NCI-H1694 treated with DMSO at 0.1 percent for 48 hours (cell line): ENCODE measurements at places on chromosomes 3 and 15.

- no peak for DNase-seq
These were observed 32.3 kb upstream of the DUT start for GRCh38 chr15:48298914-48299313.

GRCh38 chr3:51386159-51386851, 1.2 kb downstream of the MANF start:
- DNase-seq: no peak

GRCh38 chr3:27322634-27323033, 46.5 kb downstream of the NEK10 start:
- no peak for DNase-seq

- DNase-seq: no peak
These were observed 2.2 kb upstream of the CD86 start for GRCh38 chr3:122052968-122053367.

DNA sequence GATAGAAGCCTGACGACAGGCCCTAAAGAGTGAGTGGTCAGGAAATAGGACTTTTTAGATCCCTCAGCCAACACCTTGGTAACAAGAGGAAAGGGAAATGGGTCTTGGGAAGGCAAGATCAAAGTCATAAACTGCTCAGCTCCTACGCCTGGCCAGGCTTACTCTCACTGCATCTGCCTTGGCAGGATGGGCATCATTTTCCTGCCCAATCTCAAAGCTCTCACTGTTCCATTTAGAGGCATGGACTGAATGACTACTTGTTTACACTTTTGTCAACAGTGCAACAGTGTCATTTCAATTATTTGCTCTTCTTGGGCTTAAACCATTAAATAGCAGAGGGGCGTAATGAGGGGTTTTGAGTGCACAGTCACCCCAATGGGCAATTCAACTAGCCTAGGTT, 808.7 kb downstream of the GRM7 start:
- no peak for DNase-seq

DNA sequence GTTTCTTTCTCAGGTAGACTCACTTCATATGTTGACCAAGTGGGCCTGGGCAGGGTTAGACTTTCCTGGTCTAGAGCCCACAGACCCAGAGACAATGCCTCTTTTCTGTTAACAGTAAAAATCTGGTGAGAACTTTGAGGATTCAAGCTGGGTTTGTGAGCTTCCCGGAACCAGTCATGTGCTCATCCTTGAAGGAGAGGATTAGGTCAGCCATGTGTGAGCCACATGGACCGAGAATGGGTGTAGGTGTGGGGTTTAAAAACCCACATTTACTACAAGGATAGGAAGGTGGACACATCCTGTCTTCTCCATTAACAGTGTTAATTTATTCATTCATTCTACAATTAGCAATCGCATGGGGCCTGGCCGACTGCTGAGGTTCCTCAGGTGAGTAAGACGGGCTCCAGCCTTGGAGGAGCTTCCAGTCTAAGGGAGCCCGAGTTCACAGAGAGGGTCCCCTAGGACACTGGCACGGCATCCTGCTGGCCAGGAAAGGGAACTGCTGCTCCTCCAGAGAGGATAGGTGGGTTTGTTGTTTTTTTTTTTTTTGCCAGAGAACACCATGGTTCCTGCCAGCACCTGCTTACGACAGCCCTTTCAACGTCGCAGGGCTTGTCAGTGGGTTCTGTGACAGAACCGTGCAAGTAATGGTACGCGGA, 69.0 kb downstream of the SQOR start:
- no peak for DNase-seq

DNA sequence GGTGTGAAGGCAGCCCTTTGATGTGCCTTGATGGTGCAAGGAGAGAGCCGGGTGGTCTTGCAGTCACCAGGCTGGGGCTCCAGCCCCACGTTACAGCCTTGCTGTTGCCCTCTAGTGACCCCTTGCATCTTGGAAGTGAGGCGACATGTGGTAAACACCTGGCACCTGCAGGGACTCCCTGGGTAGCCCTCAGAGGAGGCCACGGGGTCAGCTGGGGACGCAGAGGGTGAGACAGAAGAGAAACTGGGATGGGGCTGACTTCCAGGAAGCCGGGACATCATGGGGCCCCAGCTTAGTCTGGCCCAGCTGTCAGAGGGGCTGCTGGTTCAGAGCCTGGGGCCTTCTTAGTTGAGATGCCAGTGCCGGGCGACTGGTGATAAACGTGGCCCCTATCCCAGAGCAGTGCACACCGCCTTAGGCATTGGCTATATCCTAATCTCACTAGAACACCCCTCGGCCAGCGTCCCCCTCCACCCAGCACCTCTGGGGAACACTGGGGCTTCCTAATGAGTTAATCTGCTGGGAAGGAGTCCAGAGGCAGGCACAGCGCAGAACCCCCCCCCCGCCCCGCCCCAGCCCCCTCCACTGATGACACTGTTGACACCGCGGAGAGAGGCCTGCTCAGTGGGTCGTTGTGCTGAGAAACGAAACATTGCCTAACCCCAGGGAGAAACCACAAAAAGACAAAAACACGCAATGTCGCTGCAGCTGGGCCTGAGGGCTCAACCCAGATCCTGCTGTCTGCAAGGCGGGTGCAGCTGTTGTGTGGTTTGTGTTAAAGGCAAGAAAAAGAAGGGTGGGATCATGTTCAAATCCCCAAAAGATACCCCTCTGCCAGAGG, 60.5 kb upstream of the KLF13 start:
- DNase-seq: no peak

DNA sequence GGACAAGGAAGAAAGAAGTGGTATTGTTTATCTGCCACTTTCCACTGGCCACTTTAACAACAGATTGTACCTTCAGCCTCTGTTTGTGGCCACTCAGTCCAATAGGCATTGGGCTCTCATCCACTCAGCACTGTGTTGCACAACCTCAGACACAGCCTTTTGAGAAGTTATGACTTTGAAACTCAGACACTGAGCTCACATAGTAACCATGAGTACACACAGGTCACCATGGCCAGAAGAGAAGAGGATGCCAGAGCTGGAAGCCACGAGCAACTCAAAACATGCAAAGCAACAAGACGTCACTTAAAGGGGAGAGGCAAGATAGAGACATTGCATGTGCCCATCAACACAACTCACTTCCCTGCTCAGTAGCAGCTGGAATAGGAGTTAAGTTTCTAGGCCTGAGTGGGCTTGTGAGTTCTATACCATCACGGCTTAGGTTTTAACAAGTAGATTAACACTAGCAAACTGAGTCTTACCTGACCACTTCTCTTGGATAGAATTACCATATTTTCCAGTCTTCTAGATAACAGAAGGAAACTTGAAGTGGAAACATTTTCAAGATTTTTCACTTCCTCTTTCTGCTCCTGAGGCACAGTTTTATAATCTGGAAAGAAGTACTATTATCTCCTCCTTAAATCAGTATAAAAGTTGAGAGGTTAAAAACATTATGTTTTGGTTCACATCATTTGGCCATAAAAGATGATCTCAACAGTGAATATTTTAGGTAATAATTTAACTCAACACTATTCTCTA, 103.5 kb downstream of the IMPG2 start:
- no peak for DNase-seq

- DNase-seq: no peak
These were observed 151.5 kb upstream of the BFSP2 start for GRCh38 chr3:133248389-133248788.

DNA sequence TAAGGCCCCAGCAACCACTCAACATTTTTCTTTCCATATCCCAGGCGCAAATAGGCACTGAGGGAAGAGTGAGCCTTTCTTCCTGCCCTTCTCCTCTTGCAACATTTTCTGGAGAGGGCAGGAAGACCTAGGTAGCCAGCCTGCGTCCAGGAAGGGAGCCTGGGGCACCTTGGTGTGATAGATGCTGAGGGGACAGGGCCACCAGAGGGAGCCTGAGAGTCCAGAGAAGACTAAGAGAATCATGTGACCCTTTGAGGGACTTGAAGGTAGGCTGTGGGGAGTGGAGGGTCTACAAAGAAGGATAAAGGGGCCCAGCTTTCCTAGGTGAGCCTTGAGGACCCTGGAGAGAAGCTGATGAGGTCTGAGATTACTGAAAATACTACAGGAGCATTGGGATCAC, 346.6 kb downstream of the CNTN6 start:
- no peak for DNase-seq

GRCh38 chr3:50588759-50589433, 19.6 kb downstream of the HEMK1 start:
- DNase-seq: no peak
